ENCODE measurements at places on chromosomes 2 and 18.

DNA sequence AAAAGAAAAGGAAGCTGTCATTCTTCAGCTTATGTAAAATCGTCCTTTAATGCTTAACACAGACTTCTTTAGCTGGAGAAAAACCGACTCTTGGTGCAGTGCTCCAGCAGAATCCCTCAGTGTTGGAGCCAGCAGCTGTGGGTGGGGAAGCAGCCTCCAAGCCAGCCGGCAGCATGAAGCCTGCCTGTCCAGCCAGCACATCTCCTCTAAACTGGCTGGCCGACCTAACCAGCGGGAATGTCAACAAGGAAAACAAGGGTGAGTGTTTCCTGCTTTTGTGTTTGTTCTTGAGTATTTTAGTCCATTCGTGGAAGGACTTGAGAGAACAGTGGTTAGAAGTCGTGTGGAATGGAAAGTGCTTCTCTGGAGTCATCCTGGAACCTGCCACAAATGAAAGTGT, 38.9 kb downstream of the KDM3A start:
- no peak for DNase-seq

- no peak for DNase-seq
Measured at GRCh38 chr2:12731701-12732280, 15.1 kb downstream of the TRIB2 start.

DNA sequence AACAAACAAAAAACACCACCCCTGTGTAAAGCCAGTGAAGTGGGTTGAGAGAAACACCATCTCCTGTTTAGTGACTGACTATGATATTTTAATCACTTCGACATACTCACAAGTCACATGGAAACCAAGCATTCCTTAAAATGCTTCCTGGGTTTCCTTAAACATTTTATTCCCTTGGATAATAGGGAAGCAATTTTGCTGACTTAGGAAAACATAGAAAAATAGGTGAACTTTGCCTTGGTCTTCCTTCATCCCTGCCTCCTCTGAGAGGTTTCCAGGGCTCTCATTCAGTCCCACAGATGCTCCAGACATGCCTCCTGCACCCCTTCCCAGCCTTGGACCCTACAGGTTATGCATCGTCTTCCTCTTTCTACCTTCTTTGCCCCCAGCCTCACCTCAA, 122.6 kb upstream of the SERPINE2 start:
- no peak for DNase-seq

DNA sequence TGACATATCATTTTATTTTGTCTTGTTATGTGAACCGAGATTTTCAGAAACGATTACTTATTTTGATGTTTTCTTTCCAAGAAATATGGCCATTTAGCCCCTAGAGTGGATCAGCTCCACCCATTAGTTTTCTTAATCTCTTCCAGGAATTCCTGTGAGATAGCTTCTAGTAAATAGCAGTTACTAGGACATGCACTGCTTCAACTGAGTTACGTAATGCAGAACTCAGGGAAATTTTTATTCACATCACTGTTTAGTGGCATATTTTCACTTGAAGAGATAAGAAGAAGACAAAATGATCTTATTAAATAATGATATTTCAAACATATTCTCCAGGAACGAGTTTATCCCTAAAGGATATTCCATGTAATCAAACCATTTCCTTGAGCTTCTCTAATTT, 573.5 kb upstream of the CNTNAP5 start:
- DNase-seq: no peak

DNA sequence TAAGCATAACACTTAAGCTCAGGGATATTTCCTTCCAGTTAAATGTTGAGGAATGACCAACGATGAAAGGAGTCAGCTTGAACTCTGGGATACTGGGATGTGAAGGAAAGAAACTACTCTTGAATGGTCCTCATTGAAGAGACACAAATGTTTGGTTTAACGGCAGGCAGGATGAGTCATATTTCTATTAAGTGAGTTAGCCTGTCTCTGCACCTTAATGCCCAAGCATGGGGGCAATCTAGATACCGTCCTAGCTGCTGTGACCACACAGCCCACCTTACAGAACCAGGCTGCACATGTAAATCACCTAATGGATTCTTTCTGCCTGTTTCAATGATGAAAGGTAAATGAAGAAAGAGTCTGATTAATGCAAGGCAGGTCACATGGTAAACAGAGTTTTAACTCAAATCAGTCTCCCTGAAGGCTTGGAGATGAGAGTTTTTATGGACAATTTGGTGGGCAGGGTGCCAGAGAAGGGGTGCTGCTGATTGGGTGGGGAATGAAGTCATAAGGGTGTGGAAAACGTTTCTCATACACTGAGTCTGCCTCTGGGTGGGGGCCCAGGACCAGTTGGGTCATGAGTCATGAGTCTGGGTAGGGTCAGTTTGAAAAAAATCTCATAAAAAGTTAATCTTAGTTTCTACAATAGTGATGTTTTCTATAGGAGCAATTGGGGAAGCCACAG, 144.6 kb upstream of the MMADHC start:
- DNase-seq: no peak

GRCh38 chr2:136234261-136234660, 116.3 kb upstream of the CXCR4 start:
- DNase-seq: no peak

- DNase-seq: no peak
Measured at GRCh38 chr2:3430172-3430571, 50.7 kb downstream of the TRAPPC12 start.

- DNase-seq: no peak
Measured at GRCh38 chr18:75489493-75490190, 62.1 kb upstream of the SMIM21 start.

- DNase-seq: no peak
Measured at GRCh38 chr18:8133888-8134287, 475.3 kb upstream of the RAB12 start.

DNA sequence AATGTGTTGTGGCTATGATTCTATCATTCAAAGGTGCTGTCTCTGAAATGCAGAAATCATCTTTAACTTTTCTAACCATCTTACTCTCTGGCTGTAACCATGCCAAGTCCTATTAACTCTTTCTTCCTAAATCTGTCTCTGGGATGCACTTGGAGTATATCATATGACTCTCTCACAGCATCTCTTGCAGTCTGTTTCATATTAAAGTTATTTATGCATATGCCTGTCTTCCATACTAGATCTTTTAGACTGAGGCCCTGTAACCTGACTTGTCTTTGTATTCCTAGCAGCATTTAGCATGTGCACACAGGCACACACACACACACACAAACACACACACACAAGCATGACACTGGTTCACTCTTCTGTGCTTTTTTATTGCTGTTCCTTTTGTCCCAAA, 320.6 kb downstream of the ETAA1 start:
- DNase-seq: no peak

GRCh38 chr2:191169456-191170300, 18.9 kb upstream of the STAT4 start:
- DNase-seq: no peak

GRCh38 chr18:60508108-60508507, 135.5 kb upstream of the MC4R start:
- DNase-seq: no peak

DNA sequence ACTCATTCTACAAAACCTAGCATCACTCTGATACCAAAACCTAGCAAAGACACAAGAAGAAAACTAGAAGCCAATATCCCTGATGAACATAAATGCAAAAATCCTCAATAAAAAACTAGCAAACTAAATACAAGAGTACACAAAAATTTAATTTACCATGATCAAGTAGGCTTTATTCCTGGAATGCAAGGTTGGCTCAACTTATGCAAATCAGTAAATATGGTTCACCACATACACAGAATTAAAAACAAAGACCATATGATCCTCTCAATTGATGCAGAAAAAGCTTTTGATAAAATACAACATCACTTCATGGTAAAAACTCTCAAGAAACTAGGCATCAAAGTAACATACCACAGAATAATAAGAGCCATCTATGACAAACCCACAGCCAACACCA, 188.3 kb downstream of the ETAA1 start:
- no peak for DNase-seq

DNA sequence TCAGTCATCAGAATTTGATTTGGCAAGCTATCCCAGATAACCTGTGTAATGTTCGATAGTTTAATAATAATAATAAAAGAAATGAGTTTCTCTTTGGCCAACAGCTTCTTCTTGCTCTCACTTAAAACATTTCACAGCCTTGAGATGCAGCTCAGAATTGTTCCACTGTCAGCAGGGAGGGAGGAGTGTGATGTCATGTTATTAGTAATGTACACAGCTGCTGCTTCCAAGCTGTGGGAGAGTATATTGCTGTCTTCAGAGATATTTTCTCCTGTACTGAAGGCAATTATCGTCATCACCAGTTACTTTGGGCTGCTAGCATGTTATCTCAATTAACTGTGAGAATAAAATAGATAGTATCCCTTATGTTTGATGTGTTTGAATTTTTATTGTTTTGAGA, 146.9 kb upstream of the MAP3K20 start:
- no peak for DNase-seq

- DNase-seq: no peak
Measured at GRCh38 chr18:78778651-78779050, 201.0 kb upstream of the SALL3 start.

DNA sequence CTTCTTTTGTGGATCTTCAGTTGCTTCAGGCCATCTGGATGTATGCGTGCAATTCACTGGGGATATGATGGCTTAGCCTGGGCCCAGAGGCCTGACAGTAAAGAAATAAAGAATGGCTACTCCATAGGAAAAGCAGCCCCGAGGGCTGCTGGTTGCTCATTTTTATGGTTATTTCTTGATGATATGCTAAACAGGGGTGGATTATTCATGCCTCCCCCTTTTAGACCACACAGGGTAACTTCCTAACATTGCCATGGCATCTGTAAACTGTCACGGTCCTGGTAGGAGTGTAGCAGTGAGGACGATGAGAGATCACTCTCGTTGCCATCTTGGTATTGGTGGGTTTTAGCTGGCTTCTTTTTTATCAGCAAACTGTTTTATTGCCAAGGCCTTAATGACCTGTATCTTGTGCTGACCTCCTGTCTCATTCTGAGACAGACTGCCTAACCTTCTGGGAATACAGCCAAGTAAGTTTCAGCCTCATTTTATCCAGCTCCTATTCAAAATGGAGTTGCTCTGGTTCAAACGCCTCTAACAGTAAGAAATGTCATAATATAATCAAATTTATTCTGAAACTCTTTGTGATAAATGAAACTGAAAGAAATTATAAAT, 60.5 kb downstream of the DSEL start:
- DNase-seq: no peak

GRCh38 chr2:237181844-237182243, 96.2 kb downstream of the COPS8 start:
- no peak for DNase-seq

- no peak for DNase-seq
Measured at GRCh38 chr2:32773448-32773808, 145.6 kb downstream of the TTC27 start.

- DNase-seq: no peak
Measured at GRCh38 chr18:35508746-35509338, 11.1 kb upstream of the INO80C start.

- DNase-seq: no peak
Measured at GRCh38 chr2:120926463-120927264, 191.0 kb downstream of the GLI2 start.

DNA sequence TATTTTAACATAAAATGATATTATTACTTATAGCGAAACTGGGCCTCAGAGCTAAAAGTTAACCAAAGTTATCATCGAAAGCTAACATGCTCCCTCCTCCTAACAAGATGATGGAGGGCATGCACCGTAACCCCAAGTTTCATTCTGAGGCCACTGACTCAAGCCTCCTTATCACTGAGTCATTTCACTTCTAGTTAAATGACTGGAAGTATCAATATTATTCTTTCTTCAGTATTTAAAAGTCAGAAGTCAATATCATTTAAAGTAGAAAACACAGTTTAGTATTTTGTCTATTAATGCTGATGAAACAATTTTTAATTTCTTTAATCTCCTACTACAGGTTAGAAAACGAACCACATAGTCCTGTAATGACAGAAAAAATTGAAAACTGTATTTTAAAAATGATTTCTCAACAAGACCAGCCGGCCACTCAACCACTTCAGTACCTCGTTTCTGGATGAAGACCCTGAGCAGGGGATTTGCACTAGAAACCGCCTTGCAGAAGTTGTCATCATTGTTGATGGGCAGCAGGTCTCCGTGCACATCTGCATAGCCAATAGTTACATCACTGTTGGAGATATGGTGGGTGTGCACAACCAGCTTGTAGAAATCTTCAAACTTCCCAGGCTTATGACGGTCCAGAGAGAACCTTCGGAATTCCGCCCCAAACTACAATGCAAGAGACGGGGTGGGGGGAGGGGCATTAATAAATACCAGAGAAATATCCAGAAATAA, 44.9 kb downstream of the PARD6G start:
- no peak for DNase-seq

GRCh38 chr2:14039134-14039533, 593.4 kb upstream of the LRATD1 start:
- no peak for DNase-seq

DNA sequence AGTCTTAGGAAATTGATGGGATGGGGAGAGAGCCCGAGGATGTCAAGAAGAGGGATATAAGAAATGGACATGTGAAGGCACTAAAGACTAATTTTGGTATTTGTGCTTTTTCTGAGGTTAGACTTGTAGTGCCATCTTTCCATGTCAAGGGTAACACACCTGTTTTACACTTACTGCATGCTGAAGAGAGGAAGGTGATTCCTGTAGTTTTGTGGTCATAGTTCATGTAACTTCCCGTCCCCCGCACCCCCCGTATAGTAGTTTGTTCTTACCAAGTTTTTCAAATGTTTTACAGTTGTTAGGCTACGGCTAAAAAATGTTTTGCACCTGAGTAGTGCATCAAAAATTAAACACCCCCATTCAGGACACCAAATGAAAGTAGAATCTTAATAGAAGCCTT, 73.8 kb downstream of the CLIP4 start:
- no peak for DNase-seq

DNA sequence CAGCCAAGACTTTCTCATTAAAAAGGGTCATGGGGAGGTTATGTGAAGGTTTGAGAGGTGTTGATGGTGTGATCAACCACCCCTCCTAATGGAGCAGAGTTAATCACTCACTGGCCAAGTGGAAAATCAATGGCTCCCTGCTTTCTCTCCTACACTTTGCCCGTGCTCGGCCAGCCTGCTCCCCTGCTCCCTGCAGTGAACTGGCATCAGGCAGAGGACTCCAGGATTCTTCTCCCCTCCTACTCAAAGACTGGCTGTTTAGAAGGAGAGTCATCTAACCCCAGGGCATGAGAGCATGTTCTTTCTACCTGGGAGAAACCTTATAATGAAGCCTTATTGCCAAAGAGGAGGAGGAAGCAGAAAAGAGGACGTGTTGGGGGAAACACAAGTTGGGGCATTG, 74.9 kb downstream of the SGPP2 start:
- no peak for DNase-seq

DNA sequence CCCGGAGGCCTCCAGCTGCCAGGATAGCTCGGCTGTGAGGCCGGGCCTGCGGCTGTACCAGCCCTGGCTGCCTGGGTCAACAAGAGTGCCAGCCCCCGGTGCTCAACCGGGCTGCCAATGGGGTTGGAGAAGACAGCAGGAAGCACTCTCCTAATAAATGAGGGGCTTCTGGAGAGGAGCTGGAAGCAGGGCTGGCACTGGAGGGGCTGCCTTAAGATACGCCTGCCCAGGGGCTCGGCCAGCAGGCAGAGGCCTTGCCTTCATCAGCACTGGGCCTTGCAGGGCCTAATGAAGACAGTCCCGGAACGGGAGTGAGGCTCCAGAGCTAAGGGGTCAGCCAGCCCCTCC, 73.6 kb downstream of the TEX51 start:
- DNase-seq: no peak

GRCh38 chr18:38368246-38368645, 802.6 kb upstream of the CELF4 start:
- DNase-seq: no peak
